ENCODE measurements at places on chromosomes 2 and 18.

DNA sequence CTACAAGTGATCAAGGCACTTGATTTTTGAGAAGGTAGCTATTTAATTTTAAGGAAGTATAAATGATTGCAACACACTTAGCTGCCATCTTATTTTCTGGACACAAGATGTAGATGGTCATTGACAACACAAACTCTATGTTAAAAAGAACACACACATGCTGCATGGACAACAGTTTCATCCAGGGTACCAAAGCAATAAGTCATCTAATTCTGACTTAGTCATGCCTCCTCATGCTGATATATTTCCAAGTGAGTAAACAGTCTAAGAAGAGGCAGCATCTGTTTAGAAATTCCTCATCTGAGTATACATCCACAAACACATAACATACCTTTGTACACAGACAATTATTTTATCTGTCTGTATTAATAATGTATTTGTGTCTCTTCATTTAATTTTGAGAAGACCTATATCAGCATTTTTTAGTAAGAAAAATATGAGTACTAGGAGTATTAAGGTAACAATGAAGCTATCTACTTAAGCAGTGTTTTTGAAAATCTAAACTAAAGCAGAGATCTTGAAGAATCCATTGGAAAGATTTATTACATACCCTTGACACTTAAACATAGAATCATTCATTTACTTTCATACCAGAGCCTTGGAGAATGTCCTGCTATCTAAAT is 84.9 kb downstream of the SCN1A start:
- DNase-seq, result no peak

- no peak for DNase-seq
Measured at GRCh38 chr2:235864302-235864701, 303.9 kb downstream of the GBX2 start.

GRCh38 chr2:238955648-238956531 is 108.0 kb downstream of the TWIST2 start:
- DNase-seq, result no peak

- DNase-seq, result no peak
Measured at GRCh38 chr2:222468346-222468745, 44.0 kb downstream of the SGPP2 start.

DNA sequence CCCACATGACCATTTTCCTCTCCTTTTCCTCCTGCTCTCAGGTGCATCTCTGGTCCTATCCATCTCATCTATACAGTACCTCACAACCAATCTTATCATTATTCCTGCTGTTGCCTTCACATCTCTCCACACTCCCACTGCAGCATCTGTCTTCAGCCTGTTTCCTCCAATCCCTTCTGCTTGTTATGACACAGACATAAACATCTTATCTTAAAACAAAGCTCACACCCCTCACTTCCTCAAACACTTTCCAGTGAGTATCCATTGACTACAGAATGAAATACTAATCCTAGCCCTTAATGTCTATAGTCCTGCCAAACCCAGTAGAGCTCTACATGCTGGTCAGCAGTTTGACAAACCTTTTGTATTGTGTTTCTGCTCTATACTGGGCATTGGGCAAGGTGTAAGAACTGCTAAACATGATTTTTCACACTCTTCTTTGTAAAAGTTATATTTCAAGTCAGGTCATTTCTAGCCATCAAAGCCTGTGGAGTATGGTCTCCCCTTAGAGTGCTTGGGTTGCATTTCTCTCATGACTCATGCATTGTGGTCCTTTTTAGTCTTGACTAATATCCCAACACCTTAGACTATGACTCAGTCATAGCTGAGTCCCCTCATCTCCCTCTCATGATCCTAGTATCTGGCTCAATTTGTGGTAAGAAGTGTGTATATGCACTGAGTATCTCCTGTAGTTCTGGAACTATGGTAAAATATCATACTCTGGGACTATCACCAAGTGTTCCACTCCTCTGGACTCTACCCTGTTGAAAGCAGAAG is 187.0 kb downstream of the CYRIA start:
- DNase-seq, result no peak

DNA sequence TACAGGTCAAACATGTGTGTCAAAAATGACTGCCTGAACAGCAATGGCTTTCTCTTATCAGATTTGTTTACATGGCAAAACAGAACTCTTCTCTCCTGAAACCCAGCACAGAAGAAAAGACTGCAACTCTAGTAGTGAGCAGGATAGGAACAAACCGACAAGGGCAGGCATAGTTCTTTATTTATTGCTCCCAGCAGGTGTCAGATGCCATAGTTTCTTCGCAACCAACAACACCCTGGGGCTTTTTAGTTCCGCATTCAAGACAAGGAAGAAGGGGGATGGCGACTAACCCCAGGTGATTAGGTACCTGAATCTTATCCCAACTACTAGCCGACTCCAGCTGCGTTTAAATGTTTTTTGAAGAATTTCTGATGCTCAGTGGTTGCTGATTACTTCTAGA is 367.5 kb upstream of the FIGN start:
- no peak for DNase-seq

- DNase-seq, result no peak
Measured at GRCh38 chr2:127541809-127542208, 6.3 kb downstream of the MYO7B start.

- no peak for DNase-seq
Measured at GRCh38 chr2:96103761-96104486, 12.4 kb downstream of the ADRA2B start.

- no peak for DNase-seq
Measured at GRCh38 chr2:220154304-220154703, 526.9 kb downstream of the SLC4A3 start.

- peak; percentile 70 for DNase-seq
Measured at GRCh38 chr2:88690591-88691338, 708 bp upstream of the RPIA start.

GRCh38 chr2:187482796-187483195 is 34.7 kb upstream of the CALCRL start:
- no peak for DNase-seq

GRCh38 chr18:2641638-2642037 is 13.9 kb upstream of the SMCHD1 start:
- DNase-seq, result no peak

GRCh38 chr18:44759925-44760342 is 79.2 kb downstream of the SETBP1 start:
- peak; percentile 33 for DNase-seq

- no peak for DNase-seq
Measured at GRCh38 chr2:51734115-51734514, 702.2 kb upstream of the NRXN1 start.

DNA sequence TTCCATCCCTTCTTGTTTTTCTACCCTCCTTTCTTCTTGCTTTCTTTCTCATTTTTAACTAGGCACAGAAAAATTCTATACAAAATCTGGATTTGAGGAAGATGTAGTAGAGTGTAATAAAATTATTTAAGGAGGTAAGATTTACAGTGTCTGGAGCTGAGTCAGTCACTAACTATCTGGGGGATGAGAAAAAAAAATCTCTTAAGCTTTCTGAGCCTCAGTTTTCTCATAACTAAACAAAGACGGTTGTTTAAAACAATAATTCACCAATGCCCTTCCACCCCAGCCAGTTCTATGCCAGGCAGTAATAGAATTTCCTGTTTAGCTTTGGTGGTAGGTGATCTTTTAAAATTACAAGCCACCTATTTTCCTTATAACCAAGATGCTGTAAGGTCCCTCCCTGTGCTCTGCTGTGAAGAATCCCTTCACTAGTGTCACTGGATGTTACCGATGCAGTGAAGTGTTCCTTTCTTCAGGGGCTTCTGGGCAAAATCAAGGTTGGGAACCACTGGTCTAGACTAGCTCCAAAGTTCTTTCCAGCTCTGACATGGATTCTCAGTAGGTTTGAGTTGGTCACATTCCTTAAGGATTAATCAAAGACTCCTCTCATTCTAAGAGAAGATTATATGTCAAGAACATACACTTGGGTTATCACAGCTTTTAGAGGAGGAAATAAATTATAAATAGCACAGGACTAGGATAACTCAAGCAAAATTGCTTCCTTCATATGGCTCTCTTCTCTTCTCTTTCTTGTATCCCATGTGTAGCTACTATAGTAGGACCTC is 289.0 kb downstream of the CDH2 start:
- no peak for DNase-seq

GRCh38 chr2:48145845-48146452 is 239.7 kb upstream of the FBXO11 start:
- peak; percentile 12 for DNase-seq

DNA sequence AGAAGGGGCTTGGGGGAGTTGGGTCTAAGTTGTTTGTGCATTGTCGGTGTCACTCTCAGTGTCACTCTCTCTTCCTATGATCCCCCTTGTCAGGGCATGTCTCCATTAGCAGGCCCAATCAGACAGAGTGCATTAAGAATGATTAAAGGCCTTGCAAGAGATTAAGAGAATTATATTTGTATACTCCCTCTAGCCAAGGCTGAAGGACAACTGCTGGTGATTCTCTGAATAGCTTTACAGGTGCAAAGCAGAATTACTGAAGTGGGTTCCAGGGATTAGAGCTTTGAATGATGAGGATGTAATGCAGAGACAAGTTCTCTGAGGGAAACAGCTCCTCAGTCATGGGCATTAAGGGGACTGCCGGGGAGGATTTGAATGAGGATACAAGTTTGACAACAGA is 104.8 kb upstream of the LGALSL start:
- DNase-seq, result no peak

- no peak for DNase-seq
Measured at GRCh38 chr18:38972571-38972970, 1407.0 kb upstream of the CELF4 start.

DNA sequence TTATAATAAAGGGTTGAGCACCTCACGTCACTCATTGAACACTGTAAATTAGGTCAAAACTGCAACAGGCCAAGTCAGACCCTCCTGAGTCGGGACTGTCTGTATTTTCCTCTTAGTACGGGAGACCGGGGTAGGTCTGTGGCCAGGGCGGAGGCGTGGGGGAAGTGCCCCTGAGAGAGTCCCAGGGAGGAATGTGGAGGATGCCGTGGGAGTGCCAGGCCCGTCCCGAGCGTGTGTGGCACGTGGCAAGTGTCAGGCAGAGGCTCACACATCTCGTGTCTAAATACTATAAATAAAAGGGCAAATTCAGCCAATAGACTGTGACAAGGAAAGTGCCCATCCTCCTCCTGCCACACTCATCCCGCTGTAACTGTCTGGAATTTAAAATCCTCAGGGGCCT is 6.3 kb upstream of the HDAC4 start:
- no peak for DNase-seq

DNA sequence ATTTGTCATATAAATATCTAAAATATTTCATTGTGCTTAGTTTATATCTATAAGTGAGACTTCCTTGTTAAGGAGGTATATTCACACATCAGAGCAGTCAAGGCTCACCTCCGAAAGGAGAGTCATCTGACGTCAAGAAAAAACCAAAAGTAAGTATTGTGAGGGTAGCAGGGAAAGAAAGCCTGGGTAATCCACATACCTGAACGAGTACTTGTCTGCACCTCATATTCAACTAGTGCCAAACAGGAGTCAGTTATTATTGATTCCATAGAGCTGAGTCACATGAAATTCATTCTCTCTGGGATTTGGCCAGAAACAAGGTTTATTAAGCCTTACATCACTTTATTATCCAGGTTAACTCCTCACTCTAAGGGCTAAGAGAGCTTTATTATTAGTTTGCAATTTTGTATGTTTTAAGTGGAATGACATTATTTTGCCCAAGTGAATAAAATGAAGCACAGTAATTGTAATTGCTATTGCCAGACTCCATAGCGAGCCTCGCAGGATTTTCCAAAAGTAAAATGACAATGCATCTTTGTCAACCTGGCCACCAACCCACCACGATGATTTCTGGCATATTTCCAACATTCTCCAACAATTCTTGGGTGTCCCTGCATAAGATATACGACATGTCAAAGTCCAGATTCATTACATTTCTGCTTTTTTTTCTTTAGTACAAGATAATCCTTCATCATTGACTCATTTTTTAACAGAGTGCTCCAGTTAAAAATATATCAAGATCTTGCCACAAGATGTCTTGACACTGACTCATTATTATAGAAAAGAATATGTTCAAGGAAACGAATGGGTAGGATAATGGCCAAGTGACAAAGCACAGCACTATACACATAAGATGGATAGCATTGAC is 1210.4 kb upstream of the ACVR2A start:
- no peak for DNase-seq

- DNase-seq, result no peak
Measured at GRCh38 chr18:77369644-77370043, 120.0 kb downstream of the GALR1 start.

- DNase-seq, result peak; percentile 55
Measured at GRCh38 chr18:11310476-11311086, 161.2 kb upstream of the PIEZO2 start.

DNA sequence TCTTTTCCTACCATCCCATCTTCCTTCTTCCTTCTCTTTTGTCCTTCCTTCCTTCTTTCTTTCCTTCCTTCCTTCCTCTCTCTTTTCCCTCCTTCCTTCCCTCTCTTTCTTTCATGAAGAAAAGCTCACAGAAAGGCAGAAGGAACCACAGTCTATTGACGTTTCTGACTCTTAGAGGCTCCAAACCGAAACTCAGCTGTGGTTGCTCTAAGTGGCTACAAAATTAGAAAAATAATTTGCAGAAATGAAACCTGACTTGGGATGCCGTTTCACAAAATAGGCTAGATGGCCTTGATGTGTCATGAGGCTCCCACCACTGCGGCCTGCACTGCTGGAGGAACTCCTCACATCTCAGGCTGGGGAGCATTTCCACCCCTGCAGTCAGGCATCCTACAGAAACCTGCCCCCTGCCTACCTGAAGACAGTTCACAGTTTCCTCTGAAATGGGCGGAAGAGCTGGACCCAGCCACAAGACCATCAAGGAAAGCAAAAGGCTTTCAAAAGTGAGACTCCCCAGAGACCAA is 165.6 kb downstream of the SMAD7 start:
- DNase-seq, result peak; percentile 35

DNA sequence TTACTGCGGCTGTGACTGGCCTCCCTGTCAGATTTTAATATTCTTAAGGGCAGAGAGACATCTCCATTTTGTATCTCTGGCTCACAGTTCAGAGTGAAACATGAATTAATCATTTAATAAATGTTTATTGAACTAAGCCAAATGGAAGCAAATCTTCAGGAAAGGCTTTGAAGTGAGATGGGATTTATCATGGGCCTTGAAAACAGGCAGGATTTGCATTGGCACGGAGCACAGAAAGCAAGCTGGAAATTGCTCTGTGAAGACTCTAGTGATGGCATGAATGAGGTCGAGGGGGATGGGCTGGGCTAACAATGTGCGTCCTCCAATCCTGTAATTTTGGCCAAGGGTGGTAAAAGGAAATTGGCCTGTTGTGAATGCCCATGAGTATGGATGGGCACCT is 369.8 kb upstream of the SOX11 start:
- no peak for DNase-seq

DNA sequence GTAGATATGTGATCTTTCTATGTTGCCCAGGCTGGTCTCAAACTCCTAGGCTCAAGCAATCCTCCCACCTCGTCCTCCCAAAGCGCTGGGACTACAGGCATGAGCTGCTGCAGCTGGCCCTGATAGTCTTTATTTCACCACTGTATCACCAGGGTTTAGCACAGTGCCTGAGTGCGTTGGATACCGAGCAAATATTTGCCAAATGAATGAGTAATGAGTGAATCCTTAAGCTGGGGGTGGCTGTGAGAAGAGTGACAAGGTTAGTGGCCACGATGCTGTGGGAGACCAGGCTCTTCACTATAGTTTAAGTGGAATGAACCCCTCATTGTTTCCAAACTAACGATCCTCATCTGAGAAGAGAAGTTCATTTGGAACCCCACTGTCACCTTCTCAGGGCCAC is 60.8 kb upstream of the FAM136A start:
- no peak for DNase-seq

Data from activated CD4-positive, alpha-beta T cell treated with anti-CD3 and anti-CD28 coated beads for 48 hours (primary cell).